ENCODE measurements at places on chromosomes 4 and X.

- no peak for DNase-seq
Observed at GRCh38 chrX:10083809-10084208, 73.0 kb upstream of the CLCN4 start.

DNA sequence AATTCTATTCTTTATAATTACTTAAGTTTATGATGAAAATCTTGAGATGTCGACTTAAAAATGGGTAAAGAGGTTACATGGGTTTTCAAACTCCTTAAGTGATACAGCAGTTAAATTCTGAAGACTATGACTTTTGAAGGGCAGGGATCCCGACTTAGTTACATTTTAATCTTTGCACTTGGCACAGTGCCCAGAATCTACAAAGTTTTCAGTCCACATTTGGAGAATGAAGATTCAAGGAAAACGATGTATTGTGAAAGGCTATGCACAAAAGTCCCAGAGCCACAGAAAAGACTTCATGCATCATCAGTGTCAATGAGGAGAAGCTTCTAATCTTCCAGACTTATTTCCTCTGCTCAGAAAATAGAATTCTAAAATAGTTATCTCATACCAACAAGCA lies 36.3 kb upstream of the GRPR start:
- no peak for DNase-seq

GRCh38 chr4:132396636-132397035 lies 752.5 kb upstream of the PCDH10 start:
- no peak for DNase-seq

GRCh38 chr4:134722306-134722705 lies 520.7 kb upstream of the PABPC4L start:
- no peak for DNase-seq

DNA sequence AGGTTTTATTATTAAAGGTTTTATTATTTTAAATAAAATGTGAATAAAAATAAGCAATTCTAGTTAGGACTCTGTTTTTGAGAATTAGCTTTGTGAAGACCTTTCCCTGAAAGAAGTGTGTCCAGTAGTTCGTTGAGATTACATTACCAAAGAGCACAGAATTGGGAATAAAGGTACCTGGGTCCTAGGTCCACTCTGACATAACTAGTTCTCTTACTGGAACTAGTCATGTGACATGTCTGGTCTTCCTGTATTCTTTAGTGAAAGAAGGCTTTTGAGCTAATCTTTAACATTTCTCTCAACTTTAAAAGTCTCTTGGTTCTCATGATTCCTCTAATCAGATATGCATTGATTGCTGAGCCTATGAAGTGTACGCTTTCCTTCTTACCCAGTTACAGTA lies 292.0 kb upstream of the SMIM31 start:
- no peak for DNase-seq

DNA sequence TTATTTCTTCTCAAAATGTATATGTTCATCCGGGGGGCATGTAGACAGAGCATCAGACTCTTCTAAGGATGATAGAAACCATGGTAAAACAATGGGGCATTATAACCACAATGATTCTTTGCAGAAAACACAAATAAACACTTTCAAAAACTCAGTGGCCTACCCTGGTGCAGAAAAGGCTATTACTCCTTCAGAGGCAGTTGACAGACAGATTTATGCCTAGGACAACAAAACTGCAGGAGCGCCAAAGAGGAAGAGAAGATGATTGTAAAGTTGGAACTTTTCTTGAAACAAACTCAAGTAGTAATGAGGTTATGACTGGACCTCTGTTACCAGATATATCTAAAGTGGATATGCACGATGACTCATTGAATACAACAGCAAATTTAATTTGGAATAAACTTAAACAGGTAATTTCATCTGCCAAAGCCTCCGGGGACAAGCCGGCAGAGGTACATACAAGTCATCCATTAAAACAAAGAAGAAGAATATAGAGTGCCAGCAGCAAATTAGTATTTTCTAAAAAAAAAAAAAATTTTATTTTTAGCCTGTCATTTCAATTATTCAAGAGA lies 1068.4 kb upstream of the INTU start:
- no peak for DNase-seq

GRCh38 chrX:11267425-11267824 lies 25.8 kb upstream of the AMELX start:
- DNase-seq, result no peak

- no peak for DNase-seq
Observed at GRCh38 chrX:29851857-29852605, 363.3 kb upstream of the MAGEB2 start.

DNA sequence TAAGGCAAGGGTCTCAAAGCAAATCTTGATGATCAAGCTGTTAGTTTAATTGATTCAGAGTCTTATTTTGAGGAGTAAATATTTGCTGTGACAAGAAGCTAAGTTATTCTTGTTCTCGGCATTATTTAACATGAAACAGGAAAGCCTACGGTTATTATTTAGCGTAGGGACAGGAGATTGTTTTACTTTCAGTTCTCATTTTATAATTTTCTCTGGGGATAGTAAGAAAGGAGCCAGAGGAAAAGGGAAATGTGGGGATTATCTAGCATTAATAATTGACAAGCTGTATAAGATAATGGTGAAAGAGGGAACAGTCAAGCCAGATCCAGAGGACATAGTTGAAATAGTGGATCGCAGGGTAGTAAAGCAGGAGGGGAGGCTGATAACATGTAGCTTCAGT lies 39.7 kb upstream of the PARM1 start:
- DNase-seq, result no peak

DNA sequence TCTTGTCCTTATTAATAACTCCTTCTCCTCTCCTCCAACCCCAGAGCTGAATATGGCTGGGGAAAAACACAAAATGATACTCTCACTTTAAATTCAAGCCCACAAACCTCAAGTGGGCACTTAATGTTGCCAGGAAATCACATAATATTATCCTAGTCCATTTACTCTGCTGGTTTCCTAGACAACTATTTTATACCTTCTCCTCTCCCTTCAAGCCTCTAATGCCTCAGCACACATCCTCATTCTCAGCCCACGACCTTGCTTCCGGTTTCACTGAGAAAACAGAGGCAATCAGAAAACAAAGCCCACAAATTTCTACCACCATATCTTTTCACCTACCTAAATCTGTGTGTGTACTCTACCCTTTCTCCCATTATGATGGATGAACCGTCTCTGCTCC lies 12.1 kb upstream of the CLCN5 start:
- DNase-seq, result no peak

GRCh38 chr4:16224264-16225166 lies 1.8 kb downstream of the TAPT1 start:
- DNase-seq, result no peak

GRCh38 chr4:16110661-16111290 lies 27.0 kb upstream of the PROM1 start:
- DNase-seq, result no peak

DNA sequence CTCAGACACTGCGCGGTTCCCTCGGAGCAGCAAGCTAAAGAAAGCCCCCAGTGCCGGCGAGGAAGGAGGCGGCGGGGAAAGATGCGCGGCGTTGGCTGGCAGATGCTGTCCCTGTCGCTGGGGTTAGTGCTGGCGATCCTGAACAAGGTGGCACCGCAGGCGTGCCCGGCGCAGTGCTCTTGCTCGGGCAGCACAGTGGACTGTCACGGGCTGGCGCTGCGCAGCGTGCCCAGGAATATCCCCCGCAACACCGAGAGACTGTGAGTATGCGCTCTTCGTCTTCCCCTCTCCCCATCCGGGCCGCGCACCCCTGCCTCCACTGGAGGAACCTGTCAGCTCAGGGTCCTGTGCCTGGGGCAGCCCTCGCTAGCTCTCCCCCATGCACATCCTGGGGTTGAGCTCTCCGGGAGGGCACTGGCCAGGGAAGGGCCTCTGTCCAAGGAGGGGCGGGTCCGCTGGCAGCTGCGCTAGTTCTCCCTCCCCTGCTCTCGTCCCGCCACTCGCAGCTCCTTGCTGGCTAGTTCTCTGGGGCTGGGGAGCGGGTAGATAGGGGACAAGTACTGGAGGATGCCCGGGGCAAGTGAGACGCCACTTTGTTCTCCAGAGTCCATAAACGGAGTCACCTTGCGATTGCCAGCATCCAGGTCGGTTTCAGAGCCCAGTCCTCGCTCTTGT lies 2.2 kb downstream of the SLIT2 start:
- DNase-seq, result peak; percentile 9

GRCh38 chr4:95638920-95639501 lies 90.2 kb upstream of the UNC5C start:
- no peak for DNase-seq

DNA sequence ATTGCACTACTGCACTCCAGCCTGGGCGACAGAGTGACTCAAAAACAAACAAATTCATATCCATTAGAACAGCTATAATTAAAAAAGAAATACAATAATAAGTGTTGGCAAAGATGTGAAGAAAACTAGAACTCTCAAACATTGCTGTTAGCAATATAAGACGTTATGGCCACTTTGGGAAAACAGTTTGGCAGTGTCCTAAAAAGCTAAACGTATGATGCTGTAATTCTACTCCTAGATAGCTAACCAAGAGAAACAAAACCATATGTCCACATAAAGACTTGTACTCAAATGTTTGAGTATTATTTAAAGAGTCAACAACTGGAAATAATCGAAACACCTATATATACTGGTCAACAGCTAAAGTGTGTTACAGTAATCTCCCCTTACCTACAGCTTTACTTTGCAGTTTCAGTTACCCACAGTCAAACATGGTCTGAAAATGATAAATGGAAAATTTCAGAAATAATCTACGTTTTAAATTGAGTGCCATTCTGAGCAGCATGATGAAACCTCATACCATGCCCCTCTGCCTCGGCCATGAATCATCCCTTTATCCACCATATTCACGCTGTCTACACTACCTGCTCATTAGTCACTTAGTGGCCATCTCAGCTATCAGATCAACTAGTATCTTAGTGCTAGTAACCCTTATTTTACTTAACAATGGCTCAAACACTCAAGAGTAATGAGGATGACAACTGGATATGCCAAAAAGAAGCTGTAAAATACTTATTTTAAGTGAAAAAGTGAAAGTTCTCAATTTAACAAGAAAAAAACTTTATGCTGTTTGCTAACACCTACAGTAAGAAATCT lies 4.9 kb downstream of the ELF2 start:
- no peak for DNase-seq

GRCh38 chrX:131831185-131831520 lies 191.9 kb upstream of the STK26 start:
- DNase-seq, result no peak

GRCh38 chr4:185587427-185588161 lies 52.3 kb upstream of the PDLIM3 start:
- peak; percentile 59 for DNase-seq

DNA sequence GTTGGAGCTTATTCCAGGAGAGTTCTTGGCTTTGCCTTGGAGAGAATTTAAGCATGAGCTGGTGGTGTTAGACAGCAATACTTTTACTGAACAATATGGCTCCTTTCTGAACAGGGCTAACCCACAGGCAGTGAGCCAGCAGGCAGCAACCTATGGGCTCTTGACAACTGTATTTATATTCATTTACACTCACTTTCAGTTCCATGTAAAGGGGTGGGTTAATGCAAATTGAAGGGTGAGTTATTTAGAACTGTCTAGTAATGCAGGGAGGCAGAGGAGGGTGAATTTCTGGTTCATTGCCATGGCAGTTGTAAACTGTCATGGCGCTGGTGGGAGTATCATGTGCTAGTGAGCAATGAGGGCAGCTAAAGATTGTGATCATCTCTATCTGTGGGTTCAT lies 15.7 kb downstream of the FOXR2 start:
- no peak for DNase-seq

- no peak for DNase-seq
Observed at GRCh38 chr4:61274286-61274685, 74.2 kb downstream of the ADGRL3 start.

- no peak for DNase-seq
Observed at GRCh38 chr4:107094976-107095375, 58.9 kb upstream of the DKK2 start.

DNA sequence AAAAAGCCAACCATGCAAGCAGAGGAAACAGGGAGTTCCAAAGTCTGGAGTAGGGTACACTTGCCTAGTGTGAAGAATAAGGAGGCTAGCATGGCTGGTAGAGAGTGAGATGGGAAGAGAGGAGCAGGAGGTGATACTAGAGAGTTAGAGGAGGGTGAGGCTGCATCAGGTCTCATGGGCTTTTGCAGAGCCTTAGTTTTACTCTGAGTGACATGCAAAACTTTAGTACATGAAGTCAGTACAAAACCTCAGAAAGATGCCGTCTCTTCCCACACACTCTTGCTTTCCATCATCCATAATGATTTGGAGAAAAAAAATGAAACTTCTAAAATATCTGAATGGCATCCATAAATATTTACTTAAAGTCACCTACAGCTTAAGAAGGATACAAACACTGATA lies 5.0 kb downstream of the OPRPN start:
- no peak for DNase-seq

DNA sequence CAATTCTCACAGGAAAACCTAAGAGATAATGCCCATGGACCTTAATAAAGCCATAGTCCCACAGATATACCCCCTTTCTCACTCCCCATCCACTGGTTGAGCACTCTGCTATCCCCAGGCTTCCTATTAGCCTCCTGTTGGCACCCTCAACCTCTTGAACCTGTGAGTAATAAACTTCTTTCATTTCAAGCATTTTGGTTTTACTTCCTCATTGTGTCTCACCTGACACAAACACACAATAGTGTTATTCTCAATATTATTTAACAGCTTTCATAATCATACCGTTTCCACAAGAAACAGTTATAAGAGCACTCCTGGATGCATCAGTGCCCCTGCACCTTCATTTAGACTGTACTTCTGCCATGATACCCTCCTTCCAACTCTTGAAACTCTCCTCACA lies 56.8 kb downstream of the TRPC5 start:
- DNase-seq, result no peak

GRCh38 chrX:150899191-150899757 lies 806 bp upstream of the CD99L2 start:
- peak; percentile 23 for DNase-seq

DNA sequence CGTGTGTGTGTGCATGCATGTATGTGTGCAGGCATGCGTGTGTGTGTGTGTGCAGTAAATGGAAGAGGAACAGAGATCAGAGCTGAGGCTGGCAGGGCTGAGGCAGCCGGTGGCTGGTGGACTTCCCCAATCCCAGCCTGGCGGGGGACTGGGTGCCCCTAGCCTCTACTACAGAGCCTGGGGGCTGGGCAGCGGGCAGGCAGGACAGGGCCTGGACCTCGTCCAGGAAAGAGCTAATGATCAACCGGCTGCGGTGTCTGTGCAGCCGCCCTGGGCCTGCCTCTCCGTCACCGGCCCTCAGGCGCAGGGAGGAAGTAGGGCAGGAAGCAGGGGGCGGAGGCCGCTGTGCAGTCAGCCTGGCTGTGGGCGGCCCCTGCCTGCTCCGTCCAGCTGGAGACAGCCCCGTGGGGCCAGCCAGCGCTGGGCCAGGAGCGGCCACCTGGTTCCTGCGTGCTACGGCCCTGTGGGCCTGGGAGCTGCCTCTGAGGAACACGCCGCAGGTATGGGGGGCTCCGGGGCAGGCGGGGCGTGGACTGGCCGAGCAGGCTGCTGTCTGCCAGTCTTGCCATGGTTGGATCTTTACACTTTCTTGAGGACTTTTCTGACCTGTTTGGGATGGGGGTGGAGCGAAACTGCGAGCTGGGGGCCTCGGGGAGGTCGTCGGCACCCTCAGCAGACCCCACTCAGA lies at the start of gene SH3TC1:
SH3TC1 (plus strand) TSS at position 385 of the 688 bp plus-strand sequence. CDS start 5,905 bp downstream, outside the sequence.
- DNase-seq, result peak; percentile 53

- DNase-seq, result no peak
Observed at GRCh38 chrX:109847257-109848187, 114.5 kb upstream of the ACSL4 start.

- DNase-seq, result no peak
Observed at GRCh38 chr4:107989162-107989536, 540 bp upstream of the HADH start.
